ENCODE measurements at places on chromosomes 3 and 15. TPM values are rescaled to one million over a fixed set of nuclear protein-coding genes. Genes with fewer than 3 reads are reported as not detected.

MORC1 gene
- total RNA-seq = not detected

MYRIP gene
- total RNA-seq = 7.1 TPM

HES1 gene
- total RNA-seq = 43.6 TPM

CCR4 gene
- total RNA-seq = 0.33 TPM

NUP210 gene
- 4.4 TPM for total RNA-seq

ECE2 gene
- 1.6 TPM for total RNA-seq

GUCA1C gene
- total RNA-seq = not detected

ELL3 gene
- 2.6 TPM for total RNA-seq

ATP13A5 gene
- not detected for total RNA-seq

NMNAT3 gene
- total RNA-seq = 23.4 TPM

- H3K36me3 ChIP-seq = no peaks in the 10 kb centered on the region
- no peak for DNase-seq
- H3K27me3 ChIP-seq = no peaks in the 10 kb centered on the region
- H3K4me1 ChIP-seq = no peaks in the 10 kb centered on the region
- no peak overlapping the region for H3K27ac ChIP-seq
Observed at GRCh38 chr3:187906416-187906815, 161.1 kb upstream of the BCL6 start.

GRCh38 chr15:87493803-87494202 is 762.7 kb downstream of the NTRK3 start:
- H3K27me3 ChIP-seq = no peaks in the 10 kb centered on the region
- no peaks in the 10 kb centered on the region for H3K4me1 ChIP-seq
- no peak overlapping the region for H3K27ac ChIP-seq
- no peaks in the 10 kb centered on the region for H3K36me3 ChIP-seq
- DNase-seq = no peak
- no peak overlapping the region for H3K4me3 ChIP-seq

GRCh38 chr3:156497326-156497725 is 57.6 kb downstream of the SSR3 start:
- no peak overlapping the region for H3K4me3 ChIP-seq
- no peaks in the 10 kb centered on the region for H3K36me3 ChIP-seq
- H3K27ac ChIP-seq = no peak overlapping the region
- no peak for DNase-seq

- no peak overlapping the region for H3K4me3 ChIP-seq
- no peak for DNase-seq
- H3K27me3 ChIP-seq = no peaks in the 10 kb centered on the region
- H3K4me1 ChIP-seq = peaks cover 6% of the 10 kb centered on the region
Observed at GRCh38 chr3:171956181-171956683, 83.1 kb upstream of the FNDC3B start.

DNA sequence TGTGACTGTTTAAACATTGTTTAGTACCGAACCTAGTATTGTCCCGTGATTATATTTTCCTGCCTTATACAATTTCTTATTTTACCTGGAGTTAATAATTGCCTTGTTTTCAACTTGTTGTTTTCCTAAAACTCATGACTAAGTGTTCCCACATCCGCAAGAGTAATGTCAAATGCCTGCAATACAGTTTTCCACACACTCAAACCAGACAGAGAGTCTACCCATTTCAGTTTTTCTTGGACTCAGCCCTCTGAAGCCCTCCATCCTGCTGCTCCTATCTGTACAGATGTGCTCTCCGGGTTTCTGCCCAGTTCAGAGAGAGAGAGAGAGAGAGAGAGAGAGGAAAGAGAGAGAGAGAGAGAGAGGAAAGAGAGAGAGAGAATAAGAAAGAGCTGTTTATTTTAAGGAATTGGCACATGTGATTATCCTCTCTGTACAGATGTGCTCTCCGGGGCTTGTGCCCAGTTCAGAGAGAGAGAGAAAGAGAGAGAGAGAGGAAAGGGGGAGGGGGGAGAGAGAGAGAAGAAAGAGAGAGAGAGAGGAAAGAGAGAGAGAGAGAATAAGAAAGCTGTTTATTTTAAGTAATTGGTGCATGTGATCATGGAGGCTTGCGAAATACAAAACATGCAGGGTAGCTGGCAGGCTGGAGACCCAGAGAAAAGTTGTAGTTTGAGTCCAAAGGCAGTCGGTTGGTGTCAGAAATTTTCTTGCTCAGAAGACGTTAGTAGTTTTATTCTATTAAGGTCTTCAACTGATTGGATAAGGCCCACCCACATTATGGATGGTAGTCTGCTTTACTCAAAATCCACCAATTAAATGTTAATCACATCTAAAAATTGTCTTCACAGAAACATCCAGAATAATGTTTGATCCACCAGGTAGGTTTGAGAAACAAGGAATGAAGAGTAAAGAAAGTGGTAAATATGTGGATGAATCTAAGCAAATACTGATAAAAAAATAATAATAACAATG is 104.1 kb upstream of the GOLGA8J start:
- no peak overlapping the region for H3K27ac ChIP-seq
- no peaks in the 10 kb centered on the region for H3K4me1 ChIP-seq
- no peaks in the 10 kb centered on the region for H3K27me3 ChIP-seq
- no peaks in the 10 kb centered on the region for H3K36me3 ChIP-seq
- H3K4me3 ChIP-seq = no peak overlapping the region

GRCh38 chr15:46365572-46365971 is 730.7 kb downstream of the SQOR start:
- H3K4me3 ChIP-seq = no peak overlapping the region
- no peak for DNase-seq
- peak overlapping the region; percentile 38 for H3K27ac ChIP-seq
- H3K27me3 ChIP-seq = no peaks in the 10 kb centered on the region

- no peak overlapping the region for H3K27ac ChIP-seq
- no peak for DNase-seq
- H3K4me3 ChIP-seq = no peak overlapping the region
Observed at GRCh38 chr15:101765772-101766456, 37.4 kb upstream of the OR4F6 start.

DNA sequence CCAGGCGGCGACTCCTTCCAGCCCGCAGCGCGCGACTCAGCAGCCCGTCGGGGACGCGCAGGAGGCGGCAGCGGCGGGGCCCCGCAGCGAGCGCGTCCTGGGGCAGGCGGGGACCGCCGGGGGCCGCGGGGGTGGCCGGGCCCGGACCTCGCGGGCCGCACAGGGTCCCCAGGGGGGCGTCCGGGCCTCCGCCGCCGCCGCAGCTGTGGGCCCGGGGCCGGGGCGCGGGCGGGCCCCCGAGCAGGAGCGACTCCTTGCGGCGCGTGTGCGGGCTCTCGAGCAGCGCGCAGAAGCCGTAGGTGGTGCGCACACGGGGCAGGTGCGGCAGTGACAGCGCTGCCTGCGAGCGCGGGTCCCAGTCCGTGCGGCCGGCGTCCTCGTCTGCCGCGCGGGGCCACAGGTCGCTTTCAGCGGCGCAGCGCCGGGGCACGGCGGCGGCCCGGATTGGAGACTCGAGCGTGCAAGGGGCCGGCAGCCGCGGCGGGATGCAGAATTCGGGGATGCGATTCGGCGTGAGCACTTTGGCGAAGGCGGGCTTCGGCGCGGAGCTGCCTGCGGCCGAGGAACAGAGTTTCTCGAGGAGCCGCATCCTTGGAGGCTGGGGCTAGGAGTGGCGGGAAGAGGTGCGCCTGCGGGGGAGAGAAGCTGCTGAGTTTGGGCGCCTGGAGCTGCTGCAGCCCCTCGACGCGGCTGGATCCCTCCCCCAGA is 535 bp downstream of the C2CD4B start:
- H3K27me3 ChIP-seq = peaks cover 7% of the 10 kb centered on the region
- no peaks in the 10 kb centered on the region for H3K36me3 ChIP-seq
- H3K4me1 ChIP-seq = peaks cover 9% of the 10 kb centered on the region
- DNase-seq = no peak
- H3K27ac ChIP-seq = peak overlapping the region; percentile 67

DNA sequence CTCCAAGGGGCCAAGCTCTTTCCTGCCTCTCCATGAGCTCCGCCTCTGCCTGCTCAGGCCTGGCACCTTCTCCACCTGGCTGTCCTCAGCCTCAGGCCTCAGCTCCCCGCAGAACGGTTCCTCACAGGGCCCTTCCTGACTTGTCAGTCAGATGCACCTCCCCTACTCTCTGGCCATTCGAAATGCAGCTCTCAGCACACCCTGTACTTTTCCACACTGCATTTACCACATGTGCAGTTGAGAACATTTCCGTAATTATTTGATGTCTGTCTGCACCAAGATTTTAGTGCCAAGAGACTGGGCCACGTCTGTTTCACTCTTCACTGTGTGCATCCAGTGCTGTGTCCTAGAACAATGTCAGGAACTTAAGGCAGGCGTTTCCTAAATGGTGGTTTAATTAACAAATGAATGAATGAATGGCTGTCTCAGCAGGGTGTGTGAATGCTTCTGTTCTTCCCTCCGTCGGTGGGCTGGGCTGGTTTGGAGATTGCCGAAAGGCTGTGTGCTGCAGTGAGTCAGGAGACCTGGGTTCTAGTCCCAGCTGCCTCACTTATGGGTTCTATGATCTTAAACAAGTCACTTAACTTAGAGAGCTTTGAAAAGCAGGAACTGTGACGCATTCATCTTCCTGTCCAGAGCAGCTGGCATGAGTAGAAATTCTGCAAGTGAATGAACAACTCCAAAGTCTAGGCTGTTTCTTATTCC is 5.4 kb downstream of the MUC4 start:
- H3K27ac ChIP-seq = peak overlapping the region; percentile 8
- H3K27me3 ChIP-seq = no peaks in the 10 kb centered on the region
- H3K36me3 ChIP-seq = no peaks in the 10 kb centered on the region
- peaks cover 29% of the 10 kb centered on the region for H3K4me1 ChIP-seq
- H3K4me3 ChIP-seq = no peak overlapping the region

- H3K4me1 ChIP-seq = no peaks in the 10 kb centered on the region
- peak overlapping the region; percentile 70 for H3K27ac ChIP-seq
- H3K36me3 ChIP-seq = peaks cover 3% of the 10 kb centered on the region
- no peak for DNase-seq
- no peak overlapping the region for H3K4me3 ChIP-seq
Observed at GRCh38 chr15:62756326-62756994, 286.1 kb upstream of the TPM1 start.

- no peaks in the 10 kb centered on the region for H3K36me3 ChIP-seq
- H3K27ac ChIP-seq = no peak overlapping the region
- H3K27me3 ChIP-seq = no peaks in the 10 kb centered on the region
- no peak for DNase-seq
Observed at GRCh38 chr3:165884518-165884917, 47.3 kb upstream of the BCHE start.

DNA sequence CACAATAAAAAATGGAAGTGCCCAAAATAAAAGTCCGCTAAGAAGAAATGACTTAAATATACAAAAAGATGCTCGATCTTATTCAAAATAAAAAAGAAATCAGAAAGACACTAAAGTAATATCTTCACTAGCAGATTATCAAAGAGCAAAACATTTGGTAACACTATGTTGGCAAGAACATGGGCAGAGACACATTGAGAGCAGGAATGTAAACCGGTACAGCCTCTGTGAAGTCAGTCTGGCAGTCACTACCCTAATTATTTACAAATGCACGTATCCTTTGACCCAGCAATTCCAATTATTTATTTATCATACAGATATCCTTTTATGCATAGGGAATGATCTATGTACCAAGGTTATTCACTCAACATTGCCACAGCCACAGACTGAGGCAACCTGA is 34.5 kb downstream of the TBL1XR1 start:
- no peak overlapping the region for H3K27ac ChIP-seq
- H3K4me3 ChIP-seq = no peak overlapping the region
- no peaks in the 10 kb centered on the region for H3K4me1 ChIP-seq
- no peak for DNase-seq

DNA sequence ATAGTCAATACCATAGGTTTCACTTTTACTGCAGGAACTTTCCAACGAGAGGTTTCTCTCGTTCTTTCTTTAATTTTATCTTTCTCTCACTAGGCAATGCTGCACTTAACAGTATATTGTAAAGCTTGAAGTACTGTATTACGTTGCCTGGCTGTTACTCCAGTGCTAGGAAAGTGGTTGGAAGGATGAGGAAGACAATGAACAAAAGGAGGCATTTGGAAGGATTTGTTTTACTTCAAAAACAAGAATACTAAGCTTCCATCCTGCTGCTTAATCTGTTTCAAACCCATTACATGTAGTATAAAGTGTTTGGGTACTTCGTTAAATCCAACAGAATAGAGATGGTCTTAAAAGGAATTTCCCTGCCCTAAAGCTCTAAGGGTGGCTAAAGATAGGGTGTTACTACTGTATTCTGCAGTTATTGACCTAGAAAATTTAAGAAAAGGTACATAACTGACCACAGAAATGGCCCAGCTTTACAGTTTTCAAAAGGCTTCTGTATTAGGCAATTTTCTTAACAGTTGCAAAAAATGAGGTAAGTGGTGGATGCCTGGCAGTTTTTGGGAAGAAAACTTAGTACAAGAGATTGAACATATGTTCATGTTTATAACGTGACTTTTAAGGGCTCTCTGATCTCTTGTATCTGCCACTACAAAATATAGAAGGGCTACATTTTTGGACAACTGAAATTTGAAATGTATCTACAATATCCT is 785 bp upstream of the IFT57 start:
- peaks cover 36% of the 10 kb centered on the region for H3K4me1 ChIP-seq
- no peak for DNase-seq
- H3K36me3 ChIP-seq = no peaks in the 10 kb centered on the region
- no peaks in the 10 kb centered on the region for H3K27me3 ChIP-seq

DNA sequence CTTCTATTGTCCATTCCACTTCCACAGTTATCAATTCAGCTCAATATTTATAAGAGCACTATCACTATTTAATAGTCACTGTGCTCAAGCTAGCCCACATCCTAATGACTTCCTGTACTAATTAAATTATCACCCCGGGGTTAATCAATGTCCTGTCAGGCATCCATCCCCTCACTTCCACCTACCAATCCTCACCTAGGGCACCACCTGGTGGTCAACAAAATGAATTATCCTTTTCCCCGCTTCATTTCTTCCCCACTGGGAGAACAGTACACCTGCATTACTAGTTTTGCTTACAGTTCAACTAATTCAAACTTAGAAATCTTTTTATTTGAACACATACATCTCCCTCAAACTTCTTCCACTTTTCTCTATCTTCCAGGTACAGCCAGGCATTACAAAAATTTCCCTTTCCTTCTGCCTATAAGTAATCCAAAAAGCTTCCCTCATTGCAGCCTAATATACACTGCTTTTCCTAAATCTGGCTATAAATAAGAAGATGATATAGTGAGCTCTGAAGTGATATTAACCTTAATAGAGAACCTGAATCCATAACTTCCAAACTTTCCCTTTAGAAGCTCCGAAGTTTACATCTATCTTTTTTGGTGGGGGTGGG is 68.5 kb downstream of the TMCC1 start:
- no peaks in the 10 kb centered on the region for H3K36me3 ChIP-seq
- DNase-seq = no peak
- H3K4me1 ChIP-seq = peaks cover 5% of the 10 kb centered on the region
- no peak overlapping the region for H3K4me3 ChIP-seq
- no peak overlapping the region for H3K27ac ChIP-seq

DNA sequence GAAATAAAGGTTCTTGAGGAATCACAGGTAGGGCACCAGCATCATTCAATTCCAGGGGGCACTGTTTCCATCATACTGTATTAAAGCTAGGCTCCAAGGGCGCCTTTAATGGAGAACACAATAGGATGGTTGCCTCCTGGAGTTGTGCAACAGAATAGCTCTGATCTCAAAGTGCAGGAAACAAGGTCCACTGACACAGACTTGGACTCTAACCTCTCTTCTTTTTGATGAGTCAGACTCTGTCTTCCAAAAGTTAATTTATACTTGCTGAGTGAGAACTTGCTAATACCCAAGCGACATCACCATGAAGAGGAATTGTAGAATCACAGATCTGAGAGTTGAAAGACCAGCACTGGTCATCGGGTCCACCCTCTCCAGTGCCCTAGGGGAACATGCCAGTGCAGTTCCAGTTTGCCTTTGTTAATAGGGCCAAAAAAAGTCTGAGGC is 94.4 kb upstream of the PHLDB2 start:
- no peak for DNase-seq
- no peak overlapping the region for H3K27ac ChIP-seq
- no peaks in the 10 kb centered on the region for H3K36me3 ChIP-seq
- H3K4me1 ChIP-seq = no peaks in the 10 kb centered on the region

- no peaks in the 10 kb centered on the region for H3K4me1 ChIP-seq
- H3K27me3 ChIP-seq = no peaks in the 10 kb centered on the region
- DNase-seq = peak; percentile 75
- no peaks in the 10 kb centered on the region for H3K36me3 ChIP-seq
Observed at GRCh38 chr3:159604151-159604581, 384.5 kb upstream of the IL12A start.
